Vagina (tissue), 2 donors: ENCODE measurements at places on chromosomes 7 and 10.
A peak's percentile ranks its signal among the peaks of the same experiment; 100 is the strongest.

- H3K27ac ChIP-seq, result no peak overlapping the region
- peaks cover 35% of the 10 kb centered on the region for H3K27me3 ChIP-seq
- H3K36me3 ChIP-seq, result no peaks in the 10 kb centered on the region
- H3K4me3 ChIP-seq, result no peak overlapping the region
- no peak for DNase-seq
Observed at GRCh38 chr7:1248143-1248915, 15.7 kb downstream of the UNCX start.

DNA sequence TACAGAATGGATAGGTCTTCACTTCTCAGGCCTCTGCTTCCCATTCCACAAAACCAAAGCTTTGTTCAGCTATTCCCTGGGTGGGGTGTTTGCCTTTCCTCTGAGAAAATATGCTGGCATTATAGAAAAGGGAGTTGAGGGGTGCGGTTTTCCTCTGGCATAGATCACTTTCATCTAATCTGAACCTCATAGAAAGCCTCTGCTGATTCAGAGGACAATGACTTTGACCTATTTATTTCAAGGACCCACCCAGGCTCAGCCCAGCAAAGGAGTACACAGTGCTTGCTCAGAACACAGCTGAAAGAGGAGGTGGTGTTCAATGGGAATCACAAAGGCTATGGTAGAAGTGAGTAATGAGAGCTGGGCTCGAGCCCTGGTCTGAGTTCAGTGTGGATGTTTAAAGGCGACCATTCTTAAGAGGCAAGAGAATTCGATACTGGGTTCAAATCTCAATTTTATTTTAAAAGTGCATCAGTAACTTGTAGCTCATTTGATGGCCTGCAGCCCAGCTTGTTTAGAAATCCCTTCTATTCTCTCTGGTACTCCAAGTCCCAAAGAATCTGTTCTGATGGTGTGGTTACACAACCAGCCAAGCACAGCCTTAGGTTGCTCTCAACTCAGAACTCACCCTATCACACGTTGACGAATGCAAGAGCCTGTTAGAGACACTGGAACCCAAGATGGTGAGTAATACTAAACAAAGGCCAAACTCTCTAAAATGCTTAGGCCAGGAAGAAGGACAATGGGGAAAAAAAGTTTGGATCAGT lies 1012.8 kb downstream of the LRMDA start:
- no peaks in the 10 kb centered on the region for H3K36me3 ChIP-seq
- H3K27ac ChIP-seq, result peak overlapping the region; percentile 78
- DNase-seq, result no peak
- H3K4me3 ChIP-seq, result no peak overlapping the region
- H3K4me1 ChIP-seq, result peaks cover 15% of the 10 kb centered on the region

DNA sequence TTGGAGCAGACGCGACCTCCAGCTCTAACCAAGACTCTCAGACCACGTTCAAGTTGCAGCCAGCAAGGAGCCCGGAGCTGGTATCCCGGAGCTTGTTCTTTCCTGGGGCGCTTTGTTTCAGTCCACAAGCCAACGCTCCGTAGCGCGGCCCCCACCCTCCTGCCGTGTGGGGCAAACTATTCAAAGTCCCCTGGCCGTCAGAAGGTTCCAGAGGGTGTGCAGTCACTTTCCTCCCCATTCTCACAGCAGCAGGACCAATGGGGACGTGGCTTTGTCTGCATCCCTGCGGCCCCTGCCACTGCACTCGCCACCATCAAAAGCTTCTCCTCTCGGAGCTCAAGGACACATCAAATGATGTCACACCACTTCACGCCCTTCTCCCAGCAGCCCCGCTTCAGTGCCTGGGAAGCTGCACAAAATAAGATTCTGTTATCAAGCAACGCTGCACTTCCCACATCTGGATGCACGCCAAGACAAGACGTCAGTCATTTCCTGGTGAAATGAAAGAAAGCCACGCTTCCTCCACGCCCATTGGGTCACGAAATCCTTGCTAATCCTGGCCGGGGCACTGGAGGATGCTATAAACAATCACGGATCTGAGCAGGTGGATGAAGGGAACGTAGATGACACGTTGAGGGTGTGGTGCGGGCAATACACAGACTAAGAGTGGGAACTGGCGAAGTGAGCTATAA lies 348.2 kb downstream of the PTPRN2 start:
- H3K27me3 ChIP-seq, result no peaks in the 10 kb centered on the region
- H3K4me3 ChIP-seq, result no peak overlapping the region
- DNase-seq, result no peak
- no peaks in the 10 kb centered on the region for H3K4me1 ChIP-seq

- peak; percentile 88 for DNase-seq
- H3K4me3 ChIP-seq, result peak overlapping the region; percentile 82
- no peaks in the 10 kb centered on the region for H3K27me3 ChIP-seq
- H3K36me3 ChIP-seq, result no peaks in the 10 kb centered on the region
- H3K27ac ChIP-seq, result peak overlapping the region; percentile 88
Observed at GRCh38 chr10:114174695-114175188, 739 bp upstream of the CCDC186 start.

DNA sequence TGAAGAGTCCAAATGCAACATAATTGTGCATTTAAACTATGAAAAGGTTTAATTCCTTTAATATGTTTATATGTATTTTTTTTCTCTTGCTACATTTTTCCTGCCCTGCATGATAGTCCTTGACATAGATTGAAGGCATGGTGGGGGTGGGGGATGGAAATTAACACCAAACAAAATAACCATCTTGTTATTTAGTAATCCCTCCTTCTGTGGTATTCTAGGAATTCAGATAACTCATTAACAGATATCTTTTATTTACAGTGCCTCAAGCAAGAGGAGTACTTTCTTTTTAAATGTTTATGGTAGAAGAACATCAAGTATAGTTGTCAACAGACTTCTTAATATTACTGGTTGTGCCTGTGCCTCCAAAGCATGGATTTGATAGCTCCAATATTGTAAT lies 337.6 kb upstream of the SEMA3A start:
- no peak overlapping the region for H3K27ac ChIP-seq
- H3K27me3 ChIP-seq, result no peaks in the 10 kb centered on the region
- no peak overlapping the region for H3K4me3 ChIP-seq
- H3K36me3 ChIP-seq, result no peaks in the 10 kb centered on the region

DNA sequence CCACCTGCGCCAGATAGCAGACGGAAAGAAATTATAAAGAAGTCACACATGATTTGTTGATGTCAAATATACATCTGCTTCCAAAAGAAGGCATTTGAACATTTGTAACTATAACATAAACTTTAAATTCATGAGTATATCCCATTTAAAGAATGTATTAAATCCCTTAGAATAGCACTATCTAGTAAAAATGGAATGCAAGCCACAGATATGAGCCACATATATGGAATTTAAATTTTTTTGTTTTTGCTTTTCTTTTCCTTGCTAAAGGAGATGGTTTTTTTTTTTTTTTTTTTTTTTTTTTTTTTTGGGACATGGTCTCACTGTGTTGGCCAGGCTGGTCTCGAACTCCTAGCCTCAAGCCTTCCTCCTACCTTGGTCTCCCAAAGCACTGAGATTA lies 730.8 kb downstream of the PHTF2 start:
- no peak overlapping the region for H3K4me3 ChIP-seq
- DNase-seq, result no peak
- H3K27me3 ChIP-seq, result no peaks in the 10 kb centered on the region
- H3K27ac ChIP-seq, result no peak overlapping the region
- no peaks in the 10 kb centered on the region for H3K36me3 ChIP-seq
- H3K4me1 ChIP-seq, result no peaks in the 10 kb centered on the region

GRCh38 chr7:130894146-130894908 lies 160.3 kb upstream of the KLF14 start:
- H3K4me1 ChIP-seq, result peaks cover 92% of the 10 kb centered on the region
- no peaks in the 10 kb centered on the region for H3K36me3 ChIP-seq
- peak overlapping the region; percentile 86 for H3K27ac ChIP-seq

DNA sequence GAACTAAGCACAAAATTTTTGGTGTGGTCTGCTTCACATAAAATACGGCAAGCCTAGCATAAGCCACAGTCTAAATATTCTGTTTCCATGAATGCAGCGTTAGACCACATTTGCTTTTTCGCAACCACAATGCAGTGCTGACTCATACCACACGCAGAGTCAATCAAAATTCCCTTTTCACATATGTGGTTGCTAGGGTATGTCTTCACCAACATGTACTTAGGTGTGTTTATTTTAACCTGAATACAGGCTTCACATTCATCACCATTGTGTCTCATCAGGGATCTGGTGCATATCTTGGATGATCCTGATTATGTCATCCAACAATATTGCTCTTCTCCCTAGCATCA lies 90.8 kb downstream of the CHN2 start:
- H3K27ac ChIP-seq, result no peak overlapping the region
- H3K4me3 ChIP-seq, result no peak overlapping the region
- H3K36me3 ChIP-seq, result no peaks in the 10 kb centered on the region

DNA sequence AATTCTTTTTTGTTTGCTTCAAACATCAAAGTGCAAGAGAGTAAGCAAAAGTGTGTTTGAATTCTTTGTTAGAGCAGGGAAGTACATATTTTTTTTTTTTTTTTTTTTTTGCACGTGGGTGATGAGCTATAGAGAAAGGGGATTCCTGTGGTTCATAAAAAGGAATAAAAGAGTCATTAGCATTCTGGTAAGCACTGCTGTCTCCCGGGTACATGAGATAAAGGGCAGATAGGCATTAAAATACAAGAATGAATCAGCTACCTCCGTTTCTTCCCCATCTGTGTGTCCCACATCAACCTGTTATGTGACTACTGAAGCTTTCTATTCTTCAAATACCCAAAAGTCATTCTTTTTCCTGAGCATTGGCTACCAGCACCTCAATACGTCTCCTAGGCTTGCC lies 102.4 kb upstream of the SEMA3D start:
- no peaks in the 10 kb centered on the region for H3K4me1 ChIP-seq
- no peaks in the 10 kb centered on the region for H3K36me3 ChIP-seq
- H3K27ac ChIP-seq, result no peak overlapping the region
- DNase-seq, result no peak
- no peak overlapping the region for H3K4me3 ChIP-seq
- no peaks in the 10 kb centered on the region for H3K27me3 ChIP-seq
